AML-193 (cell line): ENCODE measurements at places on chromosomes 12 and 14.
A peak's percentile ranks its signal among the peaks of the same experiment; 100 is the strongest.

- DNase-seq = no peak
Observed at GRCh38 chr12:2183556-2184541, 131.1 kb downstream of the CACNA1C start.

DNA sequence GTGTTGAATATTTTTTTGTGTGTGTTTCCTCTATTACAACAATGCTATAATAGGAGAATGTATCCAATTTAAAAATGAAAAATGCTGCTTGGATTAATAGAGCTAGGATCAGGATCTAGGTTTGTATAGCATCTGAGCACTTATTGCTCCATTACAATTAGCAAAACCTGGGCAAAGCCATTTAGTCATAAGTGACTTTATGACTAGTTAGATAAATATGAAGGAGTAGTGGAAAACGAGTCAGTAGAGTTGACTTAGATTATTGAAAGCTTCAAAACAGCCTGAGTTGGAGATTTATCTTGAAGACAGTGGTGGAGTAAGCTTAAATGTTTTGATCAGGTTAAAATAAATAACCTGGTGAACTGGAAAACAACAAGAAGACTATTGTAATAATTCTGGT, 2.8 kb downstream of the MED21 start:
- DNase-seq = no peak

DNA sequence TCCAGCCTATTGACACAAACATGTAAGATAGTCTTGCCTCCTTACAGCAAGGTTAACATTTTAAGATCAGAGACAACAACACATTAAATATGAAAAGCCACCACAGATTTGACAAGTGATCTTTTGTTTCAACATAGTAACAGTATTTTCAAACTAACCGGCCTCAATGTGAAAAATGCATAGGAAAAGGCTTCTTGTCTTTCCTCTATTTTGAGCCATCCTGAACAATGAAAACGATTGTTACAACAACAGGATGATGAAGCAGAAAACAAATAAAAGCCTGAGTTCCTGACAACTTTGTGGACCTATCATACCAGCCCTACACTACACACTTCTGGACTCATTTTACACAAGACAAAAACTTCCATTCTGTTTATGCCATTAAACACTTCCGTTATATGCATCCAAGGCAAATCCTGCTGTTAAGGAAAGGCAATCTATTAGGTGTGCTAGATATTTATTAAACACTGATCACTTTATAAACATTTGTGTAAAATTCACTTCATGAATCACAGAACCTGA, 37.3 kb downstream of the BAZ1A start:
- DNase-seq = no peak

GRCh38 chr12:123076604-123077297, 74.1 kb downstream of the PITPNM2 start:
- no peak for DNase-seq

DNA sequence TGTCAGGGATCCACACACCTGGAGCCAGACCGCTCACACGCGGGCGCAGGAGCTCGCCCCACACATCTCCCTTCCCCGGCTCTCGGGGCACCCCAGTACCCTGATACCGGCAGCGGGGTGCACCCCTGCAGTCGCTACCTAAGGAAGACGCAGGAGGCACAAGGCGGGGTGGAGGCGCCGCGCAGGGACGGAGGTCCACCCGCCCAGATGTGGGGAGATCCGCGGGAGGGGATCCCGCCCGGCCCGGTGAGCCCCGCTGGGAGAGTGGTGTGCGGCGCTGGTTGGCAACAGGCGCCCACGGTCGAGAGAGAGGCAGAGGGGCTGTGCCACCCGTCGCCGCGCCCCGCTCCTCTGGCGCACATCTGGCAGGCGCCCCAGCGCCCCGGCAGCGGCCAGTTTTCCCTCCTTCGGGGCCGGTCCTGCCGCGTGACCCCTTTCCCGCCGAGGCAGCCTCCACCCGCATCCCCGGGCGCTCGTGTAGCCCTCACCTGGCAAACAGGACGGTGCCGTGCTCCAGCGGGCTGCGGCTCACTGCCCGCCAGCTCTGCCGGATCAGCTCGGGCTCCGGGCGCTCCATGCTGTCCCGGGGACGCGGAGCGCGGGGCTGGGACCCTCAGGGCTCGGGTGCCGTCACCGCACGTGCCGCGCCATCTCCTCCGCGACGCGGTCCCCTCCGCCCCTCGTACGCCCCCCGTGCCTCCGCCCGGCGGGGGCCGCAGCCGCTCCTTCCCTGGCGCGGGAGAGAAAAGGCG, 469 bp downstream of the NGB start:
- DNase-seq = no peak

- no peak for DNase-seq
Observed at GRCh38 chr12:96548384-96548783, 59.0 kb downstream of the CFAP54 start.

DNA sequence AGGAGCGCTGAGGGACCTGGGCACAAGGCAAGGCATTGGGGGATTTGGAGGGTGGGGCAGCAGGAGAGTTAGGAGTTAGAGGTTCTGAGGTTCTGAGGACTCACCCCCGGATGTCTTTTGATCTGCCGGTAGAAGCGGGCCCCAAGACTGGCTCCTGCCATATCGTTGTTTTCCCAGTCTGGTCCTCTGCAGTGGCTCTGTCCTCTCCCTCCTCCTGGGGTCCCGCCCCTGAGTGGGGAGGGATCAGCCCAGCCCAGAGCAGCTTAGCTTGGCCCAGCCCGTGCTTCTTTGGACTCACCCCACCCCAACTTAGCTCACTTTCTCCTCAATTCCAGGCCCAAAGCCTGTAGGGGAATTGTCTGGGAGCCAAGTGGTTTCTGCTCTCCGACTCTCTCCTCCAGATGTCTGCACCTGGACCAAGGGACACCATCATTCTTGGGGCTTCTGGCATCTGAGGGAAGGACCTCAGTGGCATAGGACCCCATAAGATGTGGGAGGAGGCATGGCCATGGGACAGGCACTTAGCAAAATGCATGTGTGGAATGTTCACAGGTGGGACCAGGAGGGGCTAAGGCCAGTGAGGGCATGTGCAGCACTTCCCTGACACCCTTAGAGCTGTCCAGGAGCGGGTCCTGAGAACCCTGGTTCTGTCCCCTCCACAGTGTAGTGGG, 7.5 kb downstream of the SHMT2 start:
- DNase-seq = no peak

GRCh38 chr14:100107236-100107635, 42.0 kb downstream of the EVL start:
- no peak for DNase-seq

DNA sequence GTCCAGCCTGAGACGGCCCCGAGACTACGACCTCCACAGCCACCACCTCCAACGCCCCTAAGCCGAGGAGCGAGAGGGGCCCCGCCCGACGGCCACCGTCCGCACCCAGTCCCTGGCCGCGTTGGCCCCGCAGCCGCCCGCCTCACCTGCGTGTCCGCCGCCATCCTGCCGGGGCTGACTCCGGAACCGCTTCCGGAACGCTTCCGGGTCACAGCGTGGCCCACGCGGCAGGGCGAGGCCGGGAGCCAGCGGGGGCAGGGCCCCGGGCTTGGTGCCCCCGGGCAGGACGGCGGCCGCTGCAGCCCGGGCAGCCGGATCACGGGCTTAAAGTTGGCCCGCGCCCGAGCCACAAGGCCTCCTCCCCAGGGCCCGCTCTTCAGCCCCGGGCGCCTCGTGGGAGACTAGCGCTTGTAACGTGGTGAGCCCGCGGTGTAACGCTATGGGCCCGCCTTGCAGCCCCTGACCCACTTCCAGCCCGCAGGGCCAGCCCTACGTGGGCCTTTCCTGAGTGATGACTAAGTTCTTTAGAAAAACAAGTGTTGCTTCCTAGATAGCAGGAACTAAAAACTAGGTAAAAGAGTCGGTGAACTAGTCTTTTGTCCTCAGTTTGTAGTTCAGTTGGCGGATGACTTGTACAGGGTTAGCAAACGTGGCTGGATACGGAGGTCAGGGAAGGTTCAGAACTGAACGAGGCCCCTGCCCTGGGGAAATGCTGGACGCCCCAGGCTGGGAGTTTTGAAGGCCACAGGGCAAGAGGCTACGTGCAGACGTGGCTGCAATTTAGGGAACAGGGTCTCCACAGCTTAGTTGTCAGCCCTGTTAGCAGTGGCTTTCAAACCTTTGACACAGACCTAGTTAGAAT, at the start of gene GCN1:
Gene GCN1, minus strand, starts transcription at position 182 of the 862 bp plus-strand sequence. Its CDS starts 18 bp downstream, at position 164.
- peak; percentile 42 for DNase-seq

DNA sequence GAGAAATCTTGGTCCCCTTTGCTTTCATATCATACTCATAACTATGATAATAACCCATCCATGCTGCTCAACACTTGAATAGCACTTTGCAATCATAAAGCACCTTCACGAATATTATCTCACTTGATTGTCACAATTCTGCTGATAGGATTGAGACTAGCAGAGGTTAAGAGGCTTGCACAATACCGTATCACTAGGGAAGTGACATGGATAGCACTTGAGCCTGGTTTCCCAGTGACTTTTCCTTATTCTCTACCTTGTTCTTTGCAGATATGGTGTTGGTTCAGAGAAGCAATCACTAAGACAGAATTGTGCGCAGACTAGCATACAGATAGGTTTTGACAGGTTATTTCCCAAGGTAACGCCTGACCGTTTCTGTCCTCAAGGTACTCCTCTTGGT, 186.6 kb upstream of the GZMB start:
- no peak for DNase-seq

DNA sequence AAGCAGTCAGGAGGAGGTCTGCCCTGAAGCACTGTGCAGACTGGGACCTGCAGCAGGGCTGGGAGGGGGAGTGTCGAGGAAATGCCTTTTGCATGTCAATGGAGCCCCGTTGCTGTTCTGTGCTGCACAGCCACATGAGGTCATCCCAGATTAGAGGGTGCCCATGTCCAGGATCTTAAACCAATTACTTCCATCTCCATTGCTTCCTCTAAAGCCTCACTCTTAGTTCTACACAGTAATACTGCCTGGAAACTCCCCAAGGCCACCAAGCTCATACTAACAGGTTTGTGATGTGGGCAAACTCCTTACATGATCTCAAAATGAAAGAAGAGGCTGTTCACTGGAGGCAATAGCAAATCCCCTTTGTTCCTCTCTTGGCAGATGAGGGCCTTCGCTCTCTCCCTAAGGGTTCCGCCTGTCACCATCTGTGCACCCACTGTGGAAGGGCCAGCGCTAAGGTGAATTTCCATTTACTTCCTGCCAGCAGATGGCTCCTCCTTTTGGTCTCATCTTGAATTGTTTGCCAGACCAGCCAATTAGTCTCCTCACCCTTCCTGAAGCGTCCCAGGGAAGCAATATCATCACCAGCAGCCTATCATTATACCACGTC, 35.4 kb upstream of the LTA4H start:
- DNase-seq = no peak

DNA sequence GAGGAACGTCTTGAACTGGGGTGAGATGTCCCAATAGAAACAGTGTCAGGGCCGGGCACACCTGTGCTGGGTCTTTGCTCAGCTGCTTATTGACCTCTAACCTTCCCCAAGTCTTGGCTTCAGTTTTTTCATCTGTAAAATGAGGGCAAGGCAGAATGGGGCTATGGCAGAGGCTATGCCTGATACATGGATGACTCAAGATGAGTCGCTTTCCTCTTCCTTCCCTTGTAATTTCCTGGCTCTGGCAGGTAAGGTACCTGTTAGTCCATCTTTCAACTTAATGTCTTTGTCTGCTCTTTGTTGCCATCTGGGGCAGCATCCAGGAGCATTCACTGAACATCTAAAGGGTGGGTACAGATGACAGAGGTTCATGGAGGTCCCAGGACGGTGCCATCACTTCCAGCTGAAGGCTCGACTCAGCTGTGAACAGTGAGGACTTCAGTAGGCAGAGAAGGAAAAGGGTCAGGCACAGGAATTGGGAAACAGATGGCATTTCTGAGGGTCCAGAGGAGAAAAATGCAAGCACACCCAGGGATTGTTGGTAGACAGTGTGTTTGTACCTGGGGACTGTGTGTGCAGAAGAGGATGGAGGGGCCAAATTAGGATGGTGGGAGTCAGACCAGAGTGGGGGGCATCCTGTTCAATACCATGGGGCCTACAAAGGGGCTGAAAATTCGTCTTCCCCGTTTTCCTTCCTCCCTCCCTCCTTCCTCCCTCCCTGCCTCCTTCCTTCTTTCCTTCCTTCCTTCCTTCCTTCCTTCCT, 268.3 kb downstream of the VRK1 start:
- DNase-seq = no peak

- no peak for DNase-seq
Observed at GRCh38 chr12:22810036-22810435, 185.1 kb downstream of the ETNK1 start.

- DNase-seq = no peak
Observed at GRCh38 chr12:2963760-2964292, 4.6 kb downstream of the TEAD4 start.

GRCh38 chr12:72275526-72275925, 3.4 kb downstream of the TRHDE start:
- DNase-seq = no peak
